Activated CD4-positive, alpha-beta T cell treated with anti-CD3 and anti-CD28 coated beads, Interleukin-2, amount 50 U/mL, for 4 hours (primary cell): ENCODE measurements at places on chromosomes 11 and 22.

GRCh38 chr11:44556735-44557409 is 8.6 kb upstream of the CD82 start:
- peak; percentile 68 for DNase-seq

GRCh38 chr11:6735306-6735705 is 36.5 kb downstream of the OR2AG2 start:
- DNase-seq: no peak

DNA sequence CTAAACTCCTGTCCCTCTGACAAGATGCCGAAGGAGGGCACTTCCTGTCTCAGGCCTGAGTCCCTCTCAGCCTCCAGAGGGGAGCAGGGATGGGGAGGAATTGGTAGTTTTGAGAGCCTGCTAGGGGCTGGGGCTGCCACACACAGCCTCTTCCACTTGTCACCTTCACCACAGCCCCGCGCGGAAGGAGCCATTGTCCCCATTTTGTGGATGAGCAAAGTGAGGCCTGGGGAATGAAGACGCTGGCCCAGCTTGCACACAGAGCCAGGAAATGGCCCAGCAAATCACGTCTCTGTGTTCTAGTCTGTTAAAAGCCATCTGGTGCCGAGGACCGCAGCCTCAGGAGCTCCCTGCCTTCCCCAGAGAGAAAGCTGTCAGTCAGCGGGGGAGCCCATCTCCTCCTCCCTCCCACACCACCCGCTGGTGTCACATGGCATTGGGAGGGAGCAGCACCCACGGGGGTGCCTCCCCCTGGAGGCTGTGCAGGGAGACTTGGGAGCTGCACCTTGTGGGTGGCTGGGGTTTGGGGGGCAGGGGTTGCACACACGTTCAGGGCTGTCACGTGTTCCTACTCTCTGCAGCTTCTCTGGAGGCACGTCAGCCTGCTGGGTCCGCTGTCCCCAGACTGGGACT is 34.6 kb downstream of the RASD2 start:
- no peak for DNase-seq

- DNase-seq: no peak
These were observed 45.0 kb downstream of the DLG2 start for GRCh38 chr11:85582111-85582510.

DNA sequence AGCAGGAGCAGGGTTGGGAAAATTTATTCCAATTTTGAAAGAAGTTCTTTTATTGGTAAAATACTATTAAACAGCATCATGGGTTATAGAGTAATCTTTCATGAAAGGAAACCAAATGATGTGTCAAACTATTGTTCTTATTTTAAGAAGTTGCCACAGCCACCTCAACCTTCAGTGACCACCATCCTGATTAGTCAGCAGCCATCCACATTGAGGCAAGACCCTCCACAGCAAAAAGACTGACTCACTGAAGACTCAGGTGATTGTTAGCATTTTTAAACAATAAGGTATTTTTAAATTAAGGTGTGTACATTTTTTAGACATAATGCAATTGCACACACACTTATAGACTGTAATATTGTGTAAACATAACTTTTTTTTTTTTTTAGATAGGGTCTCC is 3.7 kb upstream of the HEPHL1 start:
- DNase-seq: no peak

- DNase-seq: no peak
These were observed 38.1 kb downstream of the AHNAK start for GRCh38 chr11:62508336-62509058.

DNA sequence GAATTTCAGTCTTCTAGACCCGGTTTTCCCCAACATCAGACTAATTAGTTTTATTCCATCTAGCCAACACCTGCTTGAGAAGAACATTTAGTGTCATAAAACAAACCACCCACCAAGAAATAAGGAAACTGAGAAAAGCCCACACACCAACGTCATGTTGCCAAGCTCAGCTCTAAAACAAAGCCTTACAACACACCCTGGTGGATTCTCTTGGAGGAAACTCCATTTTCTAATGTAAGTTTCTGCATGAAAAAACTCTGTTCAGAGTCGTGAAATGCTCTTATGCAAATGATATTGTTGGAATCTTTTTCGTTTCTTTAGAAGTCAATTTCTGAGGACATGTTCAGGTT is 105.0 kb upstream of the RAG2 start:
- DNase-seq: no peak

- no peak for DNase-seq
These were observed 985 bp downstream of the CACNA1I start for GRCh38 chr22:39571538-39571937.

GRCh38 chr11:93303689-93304088 is 26.9 kb upstream of the DEUP1 start:
- DNase-seq: no peak

GRCh38 chr11:35525501-35526175 is at the start of gene PAMR1:
Gene PAMR1, minus strand, starts transcription at chr11:35525616. Its CDS starts 31 bp downstream, at chr11:35525585.
- DNase-seq: no peak

GRCh38 chr22:26409719-26410335 is 19.2 kb upstream of the ASPHD2 start:
- no peak for DNase-seq

- no peak for DNase-seq
These were observed 15.1 kb downstream of the OR51E1 start for GRCh38 chr11:4658629-4659445.

- no peak for DNase-seq
These were observed 17.0 kb upstream of the NUCB2 start for GRCh38 chr11:17259519-17259918.
